ENCODE measurements at places on chromosomes 16 and 17. TPM values are rescaled to one million over a fixed set of nuclear protein-coding genes. Genes with fewer than 3 reads are reported as not detected.

DNA sequence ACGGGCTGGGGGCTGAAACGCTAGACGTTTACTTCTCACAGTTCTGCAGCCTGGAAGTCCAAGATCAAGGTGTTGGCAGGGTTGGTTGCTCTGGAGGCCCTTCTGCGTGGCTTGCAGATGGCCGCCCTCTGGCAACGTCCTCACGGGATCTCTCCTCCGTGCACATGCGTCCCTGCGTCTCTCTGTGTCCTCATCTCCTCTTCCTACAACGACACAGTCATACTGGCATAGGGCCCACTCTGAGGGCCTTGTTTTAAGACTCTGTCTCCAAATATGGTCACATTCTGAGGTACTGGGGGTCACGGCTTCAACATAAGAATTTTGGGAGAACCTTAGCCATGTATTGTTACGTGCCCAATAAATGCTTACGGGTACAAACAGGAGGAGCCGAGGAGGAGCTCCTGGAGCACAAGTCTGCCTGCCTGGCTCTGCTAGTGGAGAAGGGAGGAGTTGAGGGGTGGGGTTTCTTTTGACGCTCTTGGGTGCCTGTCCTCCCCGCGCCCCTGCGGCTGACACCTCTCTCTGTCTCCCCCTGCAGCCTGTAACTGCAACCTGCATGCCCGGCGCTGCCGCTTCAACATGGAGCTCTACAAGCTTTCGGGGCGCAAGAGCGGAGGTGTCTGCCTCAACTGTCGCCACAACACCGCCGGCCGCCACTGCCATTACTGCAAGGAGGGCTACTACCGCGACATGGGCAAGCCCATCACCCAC, 141.1 kb downstream of the NTN1 start:
- no peak for DNase-seq

Gene LRRC36
- 0.69 TPM for total RNA-seq

GRCh38 chr16:30131869-30132475, 9.0 kb upstream of the MAPK3 start:
- DNase-seq = no peak

Gene KRT25
- total RNA-seq = not detected

- no peak for DNase-seq
These were observed 267.1 kb downstream of the C16orf95 start for GRCh38 chr16:87050142-87050541.

Gene ETV4
- not detected for total RNA-seq

- no peak for DNase-seq
These were observed 12.4 kb upstream of the HEATR6 start for GRCh38 chr17:60091109-60091508.

Gene MT1F
- total RNA-seq = 22.8 TPM

DNA sequence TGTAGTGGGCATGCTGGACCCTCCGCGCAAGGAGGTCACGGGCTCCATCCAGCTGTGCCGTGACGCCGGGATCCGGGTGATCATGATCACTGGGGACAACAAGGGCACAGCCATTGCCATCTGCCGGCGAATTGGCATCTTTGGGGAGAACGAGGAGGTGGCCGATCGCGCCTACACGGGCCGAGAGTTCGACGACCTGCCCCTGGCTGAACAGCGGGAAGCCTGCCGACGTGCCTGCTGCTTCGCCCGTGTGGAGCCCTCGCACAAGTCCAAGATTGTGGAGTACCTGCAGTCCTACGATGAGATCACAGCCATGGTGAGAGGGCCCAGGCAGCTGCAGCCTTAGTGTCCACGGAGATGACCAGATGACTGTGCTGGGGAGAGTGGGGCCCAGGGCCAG, 22.3 kb downstream of the ATP2A1 start:
- no peak for DNase-seq

- DNase-seq = no peak
These were observed 144.5 kb downstream of the TMEM132E start for GRCh38 chr17:34723875-34724274.

DNA sequence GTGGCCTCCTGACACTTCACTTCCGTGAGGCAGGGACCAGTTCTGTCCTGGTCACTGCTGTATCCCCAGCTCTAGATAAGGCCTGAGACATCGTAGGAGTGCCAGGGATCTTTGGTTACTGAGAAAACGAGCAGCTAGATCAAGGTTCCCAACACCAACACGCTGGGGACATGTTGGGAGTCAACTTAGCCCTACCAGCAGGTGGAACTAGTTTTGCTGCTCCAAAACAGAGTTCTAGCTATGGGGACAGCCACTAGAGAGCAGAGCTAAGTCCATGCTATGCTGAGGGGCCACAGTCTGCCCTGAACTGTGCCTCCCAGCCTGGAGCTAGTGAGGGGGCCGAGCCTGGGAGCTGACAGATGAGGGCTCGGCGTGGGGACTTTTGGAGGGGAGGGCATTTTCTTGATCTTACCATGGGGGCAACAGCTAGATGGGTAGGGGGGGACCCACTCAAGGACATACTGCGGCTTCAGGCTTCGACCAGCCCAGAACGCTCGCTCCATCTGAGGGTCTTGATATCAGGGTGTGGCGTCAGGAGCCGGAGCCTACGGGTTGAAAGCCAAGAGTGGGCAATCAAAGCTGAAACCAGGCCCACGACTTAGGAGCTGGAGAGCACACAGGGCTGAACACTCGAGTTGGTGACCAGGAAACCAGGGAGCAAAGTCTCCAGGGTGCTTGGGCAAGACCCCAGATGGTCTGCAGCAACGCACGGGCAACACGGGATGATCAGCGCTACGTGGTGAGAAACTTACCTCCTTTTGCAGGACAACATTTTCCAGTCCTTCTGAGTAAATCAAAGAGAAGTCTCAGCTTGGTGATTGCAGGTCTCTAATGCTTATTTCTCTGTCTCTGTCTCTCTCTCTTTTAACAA, 13.4 kb downstream of the SNX20 start:
- DNase-seq = no peak

GRCh38 chr16:50756473-50756872, 14.6 kb downstream of the CYLD start:
- no peak for DNase-seq

Gene KCNJ2
- total RNA-seq = not detected

Gene P3H4
- 0.76 TPM for total RNA-seq

Gene TNFRSF13B
- total RNA-seq = 316 TPM

GRCh38 chr17:79108232-79108850, 33.7 kb downstream of the ENGASE start:
- DNase-seq = no peak

GRCh38 chr17:41186872-41187271, 2.2 kb upstream of the KRTAP4-1 start:
- no peak for DNase-seq

Gene ARMC5
- 10.9 TPM for total RNA-seq

DNA sequence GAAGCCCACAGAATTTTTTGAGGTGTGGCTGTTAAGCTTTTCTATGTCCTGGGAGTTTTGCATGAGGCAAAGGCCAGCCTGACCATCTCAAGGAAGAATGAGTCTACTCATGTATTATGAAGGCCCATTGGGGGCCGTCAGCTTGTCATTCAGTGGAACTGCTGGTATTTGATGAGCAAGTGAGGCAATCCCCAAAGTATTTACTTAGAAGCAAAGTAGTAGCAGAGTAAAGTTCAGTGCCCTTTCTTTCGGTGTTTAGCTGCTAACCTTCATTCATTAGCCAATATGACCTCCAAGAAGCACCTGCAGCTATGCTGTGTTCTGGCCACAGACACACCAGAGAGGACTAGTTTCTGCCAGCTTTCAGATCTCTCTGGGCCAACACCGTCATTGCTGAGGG, 80.2 kb downstream of the RPA1 start:
- no peak for DNase-seq

DNA sequence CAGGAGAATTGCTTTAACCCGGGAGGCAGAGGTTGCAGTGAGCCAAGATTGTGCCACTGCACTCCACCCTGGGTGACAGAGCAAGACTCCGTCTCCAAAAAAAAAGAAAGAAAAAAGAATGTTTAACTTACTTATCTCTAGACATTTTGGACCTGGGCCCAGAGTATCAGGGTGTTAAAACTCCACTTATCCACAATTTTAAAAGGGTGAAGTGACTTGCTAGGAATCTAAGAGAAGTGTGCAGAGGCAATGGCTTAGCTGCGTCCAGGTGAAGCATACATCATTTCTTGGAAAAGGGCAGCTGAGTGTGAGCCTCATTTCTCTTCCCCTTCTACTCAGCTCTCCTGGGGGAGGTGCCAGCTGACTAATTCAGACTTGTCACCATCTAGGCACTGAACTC, 25.1 kb downstream of the ALDH3A2 start:
- DNase-seq = no peak

All from activated B cell treated with CpG ODN at 0.5 μM for 24 hours (primary cell).